ENCODE measurements at places on chromosomes 12 and 14.
A peak's percentile ranks its signal among the peaks of the same experiment; 100 is the strongest.

- no peak for DNase-seq
Observed at GRCh38 chr14:50741567-50741966, 73.5 kb upstream of the SAV1 start.

GRCh38 chr14:76920331-76921087 lies 94.3 kb downstream of the LRRC74A start:
- DNase-seq: peak; percentile 44

GRCh38 chr12:106387848-106388377 lies 30.4 kb downstream of the POLR3B start:
- DNase-seq: no peak

GRCh38 chr14:75877884-75878283 lies 103.9 kb downstream of the TGFB3 start:
- DNase-seq: no peak

DNA sequence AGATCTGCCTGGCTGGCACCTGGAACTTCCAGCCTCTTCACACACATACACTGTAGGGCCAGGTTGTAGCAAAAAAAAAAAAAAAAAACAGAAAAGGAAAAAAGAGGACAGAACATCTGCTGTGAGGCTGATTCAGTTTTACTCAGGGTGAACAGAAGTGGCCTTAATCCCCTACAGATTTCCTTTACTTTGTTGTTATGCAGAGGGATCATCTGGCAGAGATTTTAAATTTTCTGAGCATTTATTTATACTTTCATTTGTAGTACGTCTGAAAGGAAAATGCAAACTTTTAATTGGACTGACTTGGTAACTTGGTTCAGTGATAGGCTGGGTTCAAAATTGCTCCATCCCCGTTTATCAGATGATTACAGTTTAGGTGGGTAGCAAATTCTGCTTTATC lies 50.8 kb upstream of the PRICKLE1 start:
- DNase-seq: no peak

- DNase-seq: no peak
Observed at GRCh38 chr12:88230271-88230670, 88.2 kb downstream of the TMTC3 start.

GRCh38 chr12:22435583-22435982 lies 101.1 kb upstream of the ST8SIA1 start:
- DNase-seq: no peak

DNA sequence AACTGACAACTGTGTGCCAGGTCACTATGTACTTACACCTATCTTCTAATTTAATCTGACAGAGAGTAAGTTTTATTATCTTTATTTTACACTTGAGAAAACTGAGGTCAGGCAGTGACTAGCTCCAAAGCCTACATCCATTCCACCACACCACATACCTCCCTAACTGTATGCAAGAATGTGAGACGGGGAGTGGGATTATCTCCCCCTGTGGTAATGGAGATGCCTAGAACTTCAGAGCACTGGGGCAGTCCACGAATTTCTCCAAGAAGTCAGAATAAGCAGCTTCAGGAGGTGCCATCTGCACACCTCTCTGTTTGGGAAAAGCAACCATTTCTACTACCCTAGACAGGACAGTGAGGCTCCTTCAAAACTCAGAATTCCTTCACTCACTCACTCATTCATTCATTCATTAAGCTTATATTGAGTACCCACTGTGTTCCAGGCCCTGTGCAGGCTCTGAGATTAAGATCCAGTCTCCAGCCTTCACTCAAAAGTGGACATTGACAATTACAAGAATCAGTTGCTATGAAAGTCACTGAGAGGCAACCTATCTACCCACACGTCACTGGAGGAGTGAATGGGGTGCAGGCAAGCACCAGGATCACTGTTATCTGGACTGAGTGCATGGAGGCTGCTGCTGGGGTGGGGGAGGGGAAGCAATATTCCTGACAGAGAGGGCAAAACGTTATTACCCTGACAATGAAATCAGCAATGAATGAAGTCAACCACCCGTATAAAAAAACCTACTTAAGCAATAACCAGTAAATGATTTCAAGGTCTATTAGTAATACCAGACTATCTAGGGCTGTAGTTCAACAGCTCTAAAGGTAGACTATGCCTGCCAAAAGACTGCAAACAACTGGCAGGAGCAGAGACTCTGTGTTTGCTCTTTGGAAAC lies 18.0 kb downstream of the SLC7A7 start:
- no peak for DNase-seq

GRCh38 chr12:49549735-49550692 lies 11.2 kb downstream of the KCNH3 start:
- DNase-seq: no peak

DNA sequence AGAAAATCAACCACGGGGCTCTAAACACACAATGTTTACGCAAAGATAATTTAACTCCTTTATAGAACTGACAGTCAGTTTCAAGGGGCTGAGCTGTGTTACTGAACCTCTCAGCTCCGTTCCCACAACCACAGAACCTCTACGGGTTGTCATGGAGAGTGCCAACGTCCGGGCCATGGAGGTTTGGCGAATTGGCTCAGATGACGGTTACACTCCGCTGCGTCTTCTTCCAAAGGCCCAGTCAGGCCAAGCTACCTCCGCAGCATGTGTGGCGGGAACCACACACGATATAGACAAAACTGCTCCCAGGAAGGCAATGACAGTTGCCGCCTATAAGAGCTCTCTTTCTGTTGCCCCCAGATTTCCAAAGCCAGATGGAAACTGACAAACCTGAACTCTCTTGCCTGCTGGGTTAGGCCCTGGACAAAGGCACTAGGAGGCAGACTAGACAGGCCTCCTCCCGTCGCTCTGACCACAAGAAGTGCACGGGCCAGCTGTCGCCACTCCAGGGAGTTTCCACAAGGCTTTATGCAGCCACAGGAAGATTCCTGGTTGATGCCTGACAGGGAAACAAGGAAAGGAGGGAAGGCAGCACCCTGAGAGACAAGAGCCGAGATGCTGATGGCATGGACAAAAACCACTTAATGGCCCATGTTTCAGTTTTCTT lies 30.3 kb downstream of the CCDC88C start:
- DNase-seq: no peak

DNA sequence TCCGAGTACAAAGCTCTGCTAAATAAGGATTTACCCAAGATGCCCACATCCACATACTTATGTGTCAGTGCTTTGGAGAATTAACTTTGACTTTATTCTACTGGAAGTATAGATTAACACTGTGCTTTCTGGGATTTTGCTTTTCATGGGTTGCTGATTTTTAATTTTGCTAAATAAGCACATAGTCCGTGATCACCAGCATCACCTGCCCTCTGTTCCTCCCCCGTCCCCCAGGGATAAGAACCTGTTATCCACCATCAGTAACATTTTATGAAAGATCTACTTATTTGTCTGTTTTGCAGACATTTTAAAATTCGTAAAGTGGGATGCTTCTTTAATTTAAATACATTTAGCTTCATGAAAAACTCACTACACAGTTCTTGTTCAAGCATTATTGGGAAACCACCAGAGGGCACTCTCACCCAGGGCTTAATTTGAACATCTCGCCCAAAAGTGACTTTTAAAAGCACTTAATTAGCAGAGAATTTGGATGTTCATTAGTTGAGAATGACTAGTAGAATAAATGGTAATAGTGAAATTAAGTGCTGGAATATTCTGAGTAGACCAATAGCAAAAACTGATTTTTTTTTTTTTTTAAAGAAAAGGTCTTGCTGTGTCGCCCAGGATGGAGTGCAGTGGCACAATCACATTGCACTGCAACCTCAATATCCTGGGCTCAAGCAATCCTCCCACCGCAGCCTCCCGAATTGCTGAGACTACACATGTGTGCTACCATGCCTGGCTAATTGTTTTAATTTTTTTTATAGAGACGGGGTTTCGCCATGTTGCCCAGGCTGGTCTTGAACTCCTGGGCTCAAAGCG lies 35.7 kb downstream of the MRPL42 start:
- no peak for DNase-seq

DNA sequence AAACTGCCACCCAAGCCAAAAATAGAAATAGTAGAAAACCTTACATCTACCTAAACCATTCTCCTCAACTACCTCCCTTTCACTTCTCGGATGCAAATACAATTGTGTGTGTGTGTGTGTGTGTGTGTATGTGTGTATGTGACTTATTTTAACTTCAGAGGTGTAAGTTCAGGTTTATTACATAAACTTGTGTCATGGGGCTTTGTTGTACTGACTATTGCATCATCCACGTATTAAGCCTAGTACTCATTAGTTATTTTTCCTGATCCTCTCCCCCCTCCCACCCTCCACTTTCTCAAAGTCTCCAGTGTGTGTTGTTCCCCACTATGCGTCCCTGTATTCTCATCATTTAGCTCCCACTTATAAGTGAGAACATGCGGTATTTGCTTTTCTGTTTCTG lies 592.5 kb upstream of the ATP2B1 start:
- DNase-seq: no peak

GRCh38 chr14:101070540-101071492 lies 167.3 kb upstream of the RTL1 start:
- no peak for DNase-seq

DNA sequence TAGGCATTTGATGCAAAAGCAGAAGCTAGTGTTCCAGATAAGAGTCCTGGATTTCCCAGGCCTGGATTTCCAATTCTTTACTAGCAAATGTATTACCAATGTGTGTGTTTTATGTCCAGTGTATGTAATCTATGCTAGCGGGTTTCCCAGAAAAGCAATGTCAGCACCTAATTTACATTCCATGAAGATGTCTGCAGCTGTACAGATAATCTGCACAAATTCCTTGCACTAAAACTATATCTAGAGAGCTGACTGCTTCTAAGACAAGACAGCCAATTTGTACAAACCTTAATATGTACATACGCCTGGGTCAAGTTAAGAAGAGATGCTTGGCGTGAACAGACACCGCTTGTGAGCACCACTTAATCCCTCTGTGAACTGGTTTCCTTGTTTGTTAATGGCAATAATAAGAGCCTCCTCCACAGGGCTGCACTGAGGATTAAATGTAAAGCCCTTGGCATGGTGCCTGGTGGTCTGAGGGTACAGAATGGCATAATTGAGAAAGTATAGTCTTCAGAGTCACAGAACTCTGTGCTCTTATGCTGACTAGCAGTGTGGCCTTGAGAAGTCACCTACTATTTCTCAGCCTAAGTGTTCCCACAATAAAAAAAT lies 185.6 kb downstream of the EPS8 start:
- no peak for DNase-seq

Measured in gastrocnemius medialis (tissue), 4 donors.